Left renal cortex interstitium (tissue), 4 donors: ENCODE measurements at places on chromosomes 11 and 22. TPM values are rescaled to one million over a fixed set of nuclear protein-coding genes. Genes with fewer than 3 reads are reported as not detected.

DNA sequence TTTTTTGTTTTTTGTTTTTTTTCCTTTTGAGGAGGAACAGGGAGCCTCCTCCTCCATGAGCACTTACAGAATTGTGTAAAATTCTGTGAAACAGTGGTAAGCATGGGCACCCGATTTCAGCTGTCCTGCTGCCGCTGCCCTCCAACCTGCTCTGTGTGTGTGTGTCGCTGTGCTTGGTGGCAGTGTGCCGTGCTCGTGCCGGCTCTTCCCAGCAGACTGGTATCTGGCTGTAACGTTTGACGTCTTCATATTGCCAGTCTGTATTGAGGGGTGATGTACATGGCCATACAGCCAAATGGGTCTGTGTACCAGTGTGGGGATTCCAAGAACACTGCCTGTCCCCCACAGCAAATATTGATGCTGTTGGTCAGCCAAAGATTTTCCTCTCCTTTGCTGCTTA lies 97.1 kb downstream of the CWC15 start:
- DNase-seq, result no peak

GRCh38 chr11:7484645-7485044 lies 661 bp upstream of the OLFML1 start:
- DNase-seq, result no peak

- DNase-seq, result no peak
These were observed 44.9 kb downstream of the SCUBE1 start for GRCh38 chr22:43298062-43298801.

The ACRV1 gene
- 0.55 TPM for polyA plus RNA-seq

DNA sequence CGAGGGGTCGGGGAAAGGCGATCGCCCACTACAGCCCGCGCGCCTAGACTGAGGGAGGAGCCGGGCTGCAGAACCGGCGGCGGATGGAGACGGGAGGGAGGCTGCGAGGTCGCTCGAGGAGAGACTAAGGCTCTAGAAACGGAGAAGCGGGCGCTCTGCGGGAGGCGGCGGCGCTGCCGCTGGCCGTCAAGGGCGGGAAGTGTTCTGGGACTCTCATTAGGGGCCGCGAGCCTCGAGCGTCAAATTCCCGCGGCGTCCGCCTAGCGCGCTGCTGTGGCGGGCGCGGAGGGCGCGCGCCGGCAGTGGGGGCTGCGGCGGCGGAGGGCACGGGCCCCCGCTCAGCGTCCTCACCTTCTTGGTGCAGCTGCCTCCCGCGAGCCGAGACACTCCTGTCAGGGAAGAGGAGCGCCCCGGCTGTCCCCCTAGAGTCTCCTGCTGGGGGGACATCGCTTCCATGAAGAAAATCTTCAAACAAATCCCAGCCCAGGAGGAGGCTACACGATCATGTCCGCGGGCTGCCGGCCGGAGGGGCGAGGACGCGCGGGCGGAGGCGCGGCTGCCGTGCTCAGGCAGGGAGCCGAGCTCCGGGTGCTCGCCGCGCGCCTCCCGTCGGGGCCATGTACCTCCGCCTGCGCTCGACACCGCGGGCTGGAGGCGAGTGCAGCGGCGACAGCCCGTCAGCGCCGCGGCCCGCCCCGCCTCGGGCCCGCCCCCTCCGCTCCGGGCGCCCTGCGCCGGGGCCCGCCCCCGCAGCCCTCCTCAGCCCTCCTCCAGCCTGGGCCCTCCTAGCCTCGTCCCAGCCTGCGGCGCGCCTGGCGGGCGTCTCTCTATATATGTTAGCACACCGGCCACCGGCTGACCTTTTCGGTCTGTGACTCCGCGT lies at the start of gene ARHGAP20:
Gene ARHGAP20 (minus strand): TSS at position 662 of the 883 bp plus-strand sequence. CDS start 206 bp downstream, at position 456.
- no peak for DNase-seq

The BCO2 gene
- 2.8 TPM for polyA plus RNA-seq

The PAX6 gene
- polyA plus RNA-seq, result not detected

The PRR33 gene
- polyA plus RNA-seq, result 0.27 TPM

DNA sequence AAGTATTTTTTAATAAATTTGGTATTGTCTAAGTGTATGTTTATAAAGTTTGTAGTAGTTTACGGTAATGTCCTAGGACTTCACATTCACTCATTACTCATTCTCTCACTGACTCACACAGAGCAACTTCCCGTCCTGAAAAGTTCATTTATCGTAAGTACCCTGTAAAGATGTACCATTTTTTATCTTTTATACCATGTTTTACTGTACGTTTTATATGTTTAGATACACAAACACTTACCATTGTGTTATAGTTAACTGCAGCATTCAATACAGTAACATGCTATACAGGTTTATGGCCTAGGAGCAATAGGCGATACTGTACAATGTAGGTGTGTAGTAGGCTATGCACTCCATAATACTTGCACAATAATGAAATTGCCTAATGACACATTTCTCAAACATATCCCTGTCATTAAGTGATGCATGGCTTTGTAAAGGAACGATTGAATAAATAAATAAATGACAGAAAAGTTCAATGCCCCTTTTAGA lies 12.5 kb upstream of the CARD18 start:
- DNase-seq, result no peak

DNA sequence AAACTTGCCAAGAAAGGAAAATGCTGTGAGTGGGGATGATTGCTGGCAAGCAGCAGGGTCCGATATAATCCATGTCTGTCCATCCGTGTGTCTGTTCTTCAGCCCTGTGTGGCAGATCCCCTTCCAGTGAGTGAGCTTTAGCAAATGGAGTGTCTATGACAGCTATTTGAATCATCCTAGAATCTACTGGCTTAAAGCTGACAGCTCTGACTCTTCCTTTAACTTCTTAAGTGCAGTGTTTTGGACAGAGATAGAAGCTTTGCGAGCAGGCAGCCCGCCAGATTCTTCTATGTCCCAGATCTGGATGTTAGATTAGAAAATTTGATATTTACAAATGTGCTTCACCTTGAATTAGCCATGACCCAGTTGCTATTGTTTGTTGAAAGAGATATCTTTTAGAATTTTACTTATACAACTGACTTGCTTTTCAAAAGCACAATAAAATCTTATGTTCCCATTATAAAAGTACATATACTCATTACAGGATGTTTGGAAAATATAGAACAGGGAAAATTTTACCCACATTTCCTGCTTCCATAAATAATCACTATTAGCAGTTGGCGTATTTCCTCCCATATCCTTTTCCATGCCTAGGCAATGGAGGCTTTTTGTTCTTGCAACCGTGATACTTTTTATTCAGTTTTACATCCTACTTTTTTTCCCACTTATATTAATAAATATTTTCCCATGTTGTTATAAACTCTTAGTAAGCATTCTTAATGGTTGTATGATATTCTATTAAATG lies 124.5 kb downstream of the COMMD9 start:
- no peak for DNase-seq

The TFIP11 gene
- polyA plus RNA-seq, result 45.2 TPM

- DNase-seq, result no peak
These were observed 23.5 kb downstream of the CTNND1 start for GRCh38 chr11:57785072-57785471.

The TYR gene
- polyA plus RNA-seq, result not detected

The FERMT3 gene
- polyA plus RNA-seq, result 4.5 TPM

GRCh38 chr22:23386822-23387580 lies 193.1 kb downstream of the IGLL1 start:
- DNase-seq, result no peak

The KRTAP5-1 gene
- 0.96 TPM for polyA plus RNA-seq

The MOGAT2 gene
- 1.6 TPM for polyA plus RNA-seq

GRCh38 chr22:46417769-46418168 lies 82.3 kb downstream of the TRMU start:
- no peak for DNase-seq

DNA sequence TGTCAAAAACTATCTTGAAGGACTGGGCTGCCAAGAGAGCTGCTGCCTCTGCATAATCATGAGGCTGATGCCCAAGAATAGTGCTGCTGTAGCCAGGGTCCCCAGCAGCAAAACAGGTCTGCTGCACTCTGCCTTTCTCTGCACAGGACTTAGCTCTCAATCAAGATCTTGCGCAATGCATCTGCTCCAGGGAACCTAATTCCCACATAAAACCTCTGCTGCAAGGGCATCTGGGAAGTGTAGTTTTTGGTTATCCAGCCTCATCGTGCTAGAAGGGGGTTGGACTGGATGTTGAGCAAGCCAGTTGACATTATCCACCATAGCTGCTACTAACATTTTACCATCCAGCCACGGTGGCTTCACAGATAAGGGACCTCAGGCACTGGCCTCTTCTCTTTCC lies 192.7 kb downstream of the C11orf91 start:
- DNase-seq, result no peak

DNA sequence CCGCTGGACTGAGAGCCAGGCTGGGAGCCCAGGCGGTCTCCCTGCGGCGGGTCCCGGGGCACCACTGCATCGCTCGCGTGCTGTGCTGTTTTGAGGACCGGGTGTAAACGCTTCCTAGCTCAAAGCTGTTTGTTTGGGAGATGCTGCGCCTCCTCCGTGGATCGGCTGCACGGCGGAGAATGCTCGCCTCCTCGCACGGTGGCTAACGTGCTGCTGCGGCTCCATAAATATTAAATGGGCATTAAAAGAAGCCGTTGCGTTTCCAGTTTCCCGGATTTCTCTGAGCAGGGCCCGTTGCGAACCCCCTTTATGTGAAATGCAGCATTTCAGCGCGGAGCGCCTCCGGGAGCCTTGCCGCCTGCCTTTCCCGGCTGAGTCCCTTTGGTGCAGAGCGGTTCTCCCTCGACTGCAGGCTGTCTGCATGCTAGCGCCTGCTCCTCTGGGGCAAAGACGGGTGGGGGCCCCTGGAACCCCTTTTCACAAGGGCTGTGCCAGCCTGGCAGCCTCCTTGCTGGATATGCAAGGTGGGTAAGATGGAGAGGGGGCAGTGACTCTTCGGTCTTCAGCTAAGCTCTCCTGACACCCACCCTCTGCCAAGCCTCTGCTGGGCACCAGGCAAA lies 9.3 kb downstream of the MPPED1 start:
- no peak for DNase-seq

GRCh38 chr11:125375146-125375545 lies 120.9 kb downstream of the FEZ1 start:
- no peak for DNase-seq

DNA sequence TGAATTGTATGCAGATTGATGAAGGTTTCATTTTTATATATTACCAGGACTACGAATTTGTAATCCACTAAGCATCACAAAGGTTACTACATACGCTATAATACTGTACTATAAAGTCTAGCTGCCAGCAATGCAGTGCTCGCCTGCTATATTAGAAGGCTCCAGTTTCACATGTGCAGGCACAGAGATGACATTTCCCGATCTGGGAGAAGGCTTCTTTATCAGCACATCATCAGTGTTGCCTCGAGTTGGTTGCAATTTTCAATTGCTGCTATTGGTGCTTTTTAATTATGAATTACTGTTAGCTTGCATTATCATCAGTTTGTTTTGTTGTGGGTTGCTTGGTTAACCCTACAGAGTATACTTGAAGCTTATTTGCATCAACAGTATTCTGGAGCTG lies 143.2 kb upstream of the TEAD1 start:
- no peak for DNase-seq

DNA sequence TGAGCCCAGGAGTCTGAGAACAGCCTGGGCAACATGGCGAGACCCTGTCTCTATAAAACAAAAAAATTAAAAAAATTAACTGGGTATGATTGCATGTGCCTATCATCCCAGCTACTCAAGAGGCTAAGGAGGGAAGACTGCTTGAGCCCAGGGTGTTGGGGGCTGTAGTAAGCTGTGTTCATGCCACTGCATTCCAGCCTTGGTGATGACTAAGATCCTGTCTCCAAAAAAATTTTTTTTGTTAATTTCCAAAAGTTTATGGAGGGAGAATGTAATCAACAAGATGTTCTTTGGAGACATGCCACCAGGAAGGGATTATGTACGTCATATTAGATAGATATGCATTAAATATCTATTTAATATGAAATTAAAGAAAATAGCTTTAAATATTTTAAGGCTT lies 267.5 kb downstream of the SBF2 start:
- no peak for DNase-seq

DNA sequence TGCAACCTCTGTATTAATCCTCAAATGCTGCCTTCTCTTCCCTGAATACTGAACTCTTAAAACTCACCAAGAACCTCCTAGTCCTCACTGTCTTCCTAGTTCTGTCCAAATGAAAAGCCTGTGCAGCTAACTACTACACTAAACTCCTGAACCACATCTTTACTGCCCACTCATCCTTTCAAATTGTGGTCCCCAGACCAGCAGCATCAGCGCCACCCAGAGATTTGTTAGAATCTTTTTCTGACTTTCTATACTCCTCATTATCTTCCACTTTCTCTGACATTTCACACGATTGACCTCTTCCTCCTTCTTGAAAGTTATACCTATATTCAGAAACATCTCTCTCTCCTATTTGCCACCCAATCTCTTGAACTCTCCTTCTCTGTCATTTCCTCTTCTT lies 461.3 kb downstream of the DLG2 start:
- no peak for DNase-seq

DNA sequence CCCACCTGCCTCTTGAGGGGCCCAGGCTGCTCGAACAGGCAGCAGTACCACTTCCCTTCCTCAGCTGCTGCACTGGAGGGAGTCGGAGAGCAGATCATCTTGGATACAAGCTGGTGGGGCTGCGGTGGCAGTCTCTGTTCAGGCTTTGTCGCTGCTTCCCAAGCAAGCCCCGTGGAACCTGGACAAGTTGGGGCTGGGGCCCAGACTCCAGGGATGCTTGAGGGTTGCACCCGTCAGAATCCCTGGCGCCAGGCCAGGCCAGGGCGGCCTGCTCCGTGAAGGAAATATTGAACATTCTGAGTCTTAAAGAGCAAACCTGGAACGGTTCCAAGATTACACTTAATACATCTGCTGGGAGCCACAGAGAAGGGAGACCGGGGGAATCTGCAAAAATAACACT lies 310.1 kb upstream of the SORL1-AS1 start:
- DNase-seq, result no peak

DNA sequence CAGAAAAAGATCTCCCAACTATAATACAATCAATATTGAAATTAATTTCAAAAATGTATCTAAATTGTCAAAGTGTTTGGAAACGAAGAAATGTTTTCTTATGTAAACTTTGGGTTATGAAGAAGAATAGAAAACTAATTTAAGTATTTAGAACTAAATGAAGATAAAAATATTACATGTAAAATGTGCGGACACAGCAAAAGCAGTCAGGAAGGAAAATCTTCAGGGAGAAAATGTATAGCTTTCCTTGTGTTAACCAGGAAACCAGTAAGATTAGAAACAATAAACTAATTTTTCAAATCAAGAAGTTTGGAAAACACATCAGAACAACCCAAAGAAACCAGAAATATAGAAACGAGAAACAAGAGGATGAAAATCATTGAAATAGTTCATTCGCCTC lies 466.5 kb downstream of the BRD1 start:
- DNase-seq, result no peak

DNA sequence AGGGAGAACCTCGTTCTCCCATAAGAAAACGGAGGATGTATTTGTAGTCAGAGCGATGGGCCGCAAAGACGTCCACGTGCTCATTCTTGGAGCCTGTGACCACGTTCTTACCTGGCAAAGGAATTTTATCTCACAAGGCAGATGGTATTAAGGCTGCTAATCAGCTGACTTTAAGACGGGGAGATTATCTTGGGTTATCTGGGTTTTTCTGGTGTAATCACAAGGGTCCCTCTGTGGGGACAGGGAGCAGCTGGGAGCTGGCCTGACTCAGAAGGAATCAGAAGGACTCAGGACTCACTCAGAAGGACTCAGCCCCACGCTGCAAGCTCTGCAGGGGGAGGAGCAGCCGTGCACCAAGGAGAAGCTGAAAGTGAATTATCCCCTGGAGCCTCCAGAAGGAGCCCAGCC lies 7.5 kb upstream of the SIGIRR start:
- DNase-seq, result no peak
